ENCODE measurements at places on chromosomes 16 and 17.

DNA sequence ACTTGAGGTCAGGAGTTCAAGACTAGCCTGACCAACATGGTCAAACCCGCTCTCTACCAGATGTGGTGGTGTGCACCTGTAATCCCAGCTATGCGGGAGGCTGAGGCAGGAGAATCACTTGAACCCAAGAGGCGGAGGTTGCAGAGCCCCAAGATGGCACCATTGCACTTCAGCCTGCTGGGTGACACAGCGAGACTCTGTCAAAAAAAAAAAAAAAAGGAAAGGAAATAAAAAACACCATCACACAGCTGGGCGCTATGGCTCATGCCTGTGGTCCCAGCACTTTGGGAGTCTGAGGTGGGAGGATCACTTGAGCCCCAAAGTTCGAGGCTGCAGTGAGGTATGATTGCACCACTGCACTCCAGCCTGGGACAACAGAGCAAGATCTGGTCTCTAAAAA lies 13.3 kb upstream of the SBK1 start:
- DNase-seq, result no peak

DNA sequence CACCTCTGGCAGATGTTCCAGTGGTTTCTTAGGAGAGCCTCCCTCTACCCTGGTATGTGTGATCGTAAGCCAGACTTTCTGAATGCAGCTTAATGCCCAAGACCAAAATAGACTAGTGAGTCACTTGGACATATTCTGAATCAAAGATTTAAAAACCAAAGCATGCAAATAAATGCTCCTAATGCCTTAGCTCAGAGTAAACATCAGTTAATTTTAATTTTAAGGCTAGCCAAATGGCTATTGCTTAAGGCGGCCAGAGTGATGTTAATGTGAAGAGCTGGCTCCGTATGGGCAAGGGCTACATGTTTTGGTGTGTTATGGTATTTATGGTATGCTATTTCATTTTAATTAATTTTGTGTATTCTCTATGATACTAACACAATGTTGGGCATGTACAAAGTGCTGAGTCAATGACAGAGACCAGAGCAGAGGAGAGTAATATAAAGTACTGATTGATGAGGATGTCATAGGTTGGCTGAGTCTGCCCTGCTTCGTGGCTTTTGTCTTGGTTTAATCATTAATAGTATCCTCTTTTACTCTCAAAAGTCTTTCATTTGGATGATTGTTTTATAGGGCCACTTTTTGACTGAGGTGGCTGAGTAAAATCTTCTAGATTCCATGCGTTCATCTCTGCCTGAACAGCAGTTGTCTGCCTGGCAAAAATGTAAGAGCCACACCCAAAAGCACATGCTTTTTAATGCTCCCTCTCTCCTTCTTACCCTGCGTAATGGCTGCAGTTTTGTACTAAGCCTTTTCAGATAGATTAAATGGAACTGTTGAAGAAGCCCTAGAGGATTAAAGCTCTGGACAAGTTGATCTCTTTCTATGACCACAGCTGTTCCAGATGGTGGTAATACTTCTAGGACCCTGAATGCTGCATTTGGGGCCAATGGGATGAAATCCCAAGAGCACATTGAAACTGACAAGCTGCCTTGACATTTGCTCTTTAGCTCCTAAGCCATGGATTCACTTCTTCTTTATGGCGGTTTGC lies 59.6 kb downstream of the MAP2K6 start:
- no peak for DNase-seq

DNA sequence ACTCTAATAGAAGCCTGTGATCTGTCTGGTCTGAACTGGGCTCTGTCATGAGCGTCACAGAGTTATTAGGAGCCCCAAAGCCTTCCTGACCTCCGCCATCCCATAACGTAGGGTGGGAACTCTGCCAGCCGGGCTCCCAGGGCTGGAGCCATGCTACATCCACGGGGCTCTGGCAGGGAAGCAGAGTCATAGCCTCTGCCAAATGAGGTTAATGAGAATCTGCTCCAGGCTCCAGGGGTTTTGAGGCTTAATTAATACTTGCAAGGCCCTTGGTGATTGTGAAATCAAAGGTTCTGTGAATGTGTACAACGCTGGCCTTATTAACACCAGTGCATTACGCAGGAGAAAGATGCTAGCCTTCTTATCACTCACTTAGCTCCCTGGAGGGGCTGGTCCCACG lies 42.4 kb upstream of the ZFP90 start:
- DNase-seq, result no peak

- DNase-seq, result peak; percentile 40
These were observed at the start of gene HOXB3 for GRCh38 chr17:48589831-48590606. Gene HOXB3, minus strand, starts transcription at chr17:48590241. Its CDS starts 37,767 bp downstream, at chr17:48552474.

- no peak for DNase-seq
These were observed 12.0 kb upstream of the KRT23 start for GRCh38 chr17:40949418-40949817.

GRCh38 chr16:11291091-11291703 lies 10.1 kb upstream of the PRM1 start:
- no peak for DNase-seq

- DNase-seq, result no peak
These were observed 80.2 kb upstream of the SMURF2 start for GRCh38 chr17:64742326-64742725.

DNA sequence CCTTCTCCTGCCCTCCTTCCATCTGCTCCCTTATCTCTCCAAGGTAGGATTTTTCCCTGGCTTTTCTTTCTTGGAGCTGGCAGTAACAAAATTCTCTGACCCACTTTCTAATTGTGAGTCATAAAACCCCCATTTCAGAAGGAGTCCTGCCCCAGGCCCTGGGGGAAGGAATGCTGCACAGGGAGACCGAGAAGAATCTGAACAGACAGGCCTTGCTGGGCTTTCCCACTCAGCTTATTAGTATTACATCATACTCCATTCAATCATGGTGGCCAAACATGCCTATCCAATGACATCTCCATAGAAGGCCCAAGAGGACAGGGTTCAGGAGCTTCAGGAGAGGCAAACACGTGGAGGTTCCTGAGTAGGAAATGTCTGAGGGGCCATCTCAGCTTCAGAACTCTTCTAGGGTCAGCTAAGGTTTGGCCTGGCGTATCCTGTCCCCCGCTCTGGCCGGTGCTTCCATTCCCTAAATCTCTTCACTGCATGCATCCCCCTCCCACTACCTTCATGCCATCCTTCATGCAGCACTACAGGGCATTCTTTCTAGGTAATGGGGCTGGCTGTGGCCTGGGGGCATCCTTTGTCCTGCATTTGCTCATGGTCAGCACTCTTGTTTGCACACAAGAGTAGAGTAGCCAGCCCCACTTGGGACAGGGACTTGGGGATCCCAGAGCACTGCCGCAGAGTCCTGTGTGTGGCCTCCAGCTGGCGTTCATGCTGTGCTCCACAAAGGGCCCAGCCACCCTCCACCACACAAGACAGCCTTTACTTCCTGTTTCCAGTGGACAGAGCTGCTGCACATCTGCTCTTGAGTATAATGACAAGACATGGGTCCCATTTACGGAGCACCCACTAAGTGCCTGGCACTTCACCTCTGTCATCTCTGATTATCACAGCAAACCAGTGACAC lies 8.2 kb downstream of the SLC6A2 start:
- no peak for DNase-seq

DNA sequence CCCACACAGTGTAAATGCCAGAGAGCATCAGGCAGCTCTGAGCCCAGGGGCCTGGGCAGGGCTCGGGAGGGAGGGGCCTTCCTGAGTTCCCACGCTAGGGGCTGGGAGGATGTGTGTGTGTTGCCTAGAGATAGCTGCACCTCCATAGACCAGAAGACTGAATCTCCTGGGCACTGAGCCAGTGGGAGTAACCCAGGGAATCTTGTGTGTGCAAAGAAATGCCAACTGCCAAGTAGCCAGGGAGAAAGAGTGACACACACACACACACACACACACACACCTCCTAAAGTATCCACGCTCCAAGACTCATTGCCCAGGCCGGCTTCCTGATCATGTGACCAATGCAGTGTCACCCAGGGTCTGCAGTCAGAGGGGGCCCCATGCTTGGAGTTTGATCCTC lies 166.2 kb upstream of the RPL38 start:
- no peak for DNase-seq

- DNase-seq, result no peak
These were observed 17.1 kb upstream of the WFIKKN2 start for GRCh38 chr17:50818261-50818660.

GRCh38 chr17:34358631-34359030 lies 2.4 kb downstream of the CCL13 start:
- DNase-seq, result no peak

DNA sequence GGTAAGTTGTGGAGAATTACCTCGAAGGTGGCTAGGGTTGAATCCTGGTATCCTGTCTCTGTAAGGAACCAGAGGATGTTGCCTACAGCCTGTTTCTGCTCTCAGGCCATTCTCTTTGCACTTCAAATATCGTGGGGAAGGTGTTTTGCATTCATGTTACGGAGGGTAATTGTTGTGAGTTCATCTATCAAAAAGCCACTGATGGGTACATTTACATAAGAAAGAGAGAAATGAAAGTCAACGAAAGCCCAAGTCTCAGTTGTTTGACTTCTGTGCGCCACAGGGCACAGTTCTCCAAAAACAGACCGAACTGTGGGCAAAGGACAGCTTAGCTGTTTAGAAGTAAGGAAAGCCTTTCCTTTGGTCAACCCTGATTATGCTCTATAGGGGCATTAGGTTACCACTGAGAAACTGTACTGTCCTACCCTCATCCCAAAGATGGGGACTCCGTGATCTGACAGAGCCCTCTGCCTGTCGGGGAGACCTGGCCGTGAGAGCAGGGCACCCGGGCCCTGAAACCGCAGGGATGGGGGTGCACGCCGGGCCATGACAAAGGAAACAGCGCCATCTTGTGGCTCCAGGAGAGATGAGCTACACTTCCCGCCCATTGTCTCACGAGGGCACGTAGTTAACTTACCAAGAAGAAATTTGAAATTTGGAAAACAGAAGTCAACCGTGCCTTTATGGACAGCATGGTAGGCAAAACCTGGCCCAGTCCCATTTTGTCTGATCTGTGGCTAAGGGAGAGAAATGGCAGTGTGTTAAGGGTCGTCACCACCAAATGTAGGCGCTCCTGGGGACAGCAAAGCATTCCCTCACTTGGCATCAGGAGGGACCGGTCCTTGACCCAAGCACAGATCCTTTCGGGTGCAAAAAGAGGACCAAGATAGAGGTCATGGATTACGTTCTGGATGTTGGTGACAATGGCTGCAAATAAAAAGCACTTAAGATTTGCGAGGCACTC lies 74.5 kb upstream of the DYNLRB2 start:
- DNase-seq, result no peak

- no peak for DNase-seq
These were observed 224.3 kb downstream of the MSI2 start for GRCh38 chr17:57480438-57481196.

DNA sequence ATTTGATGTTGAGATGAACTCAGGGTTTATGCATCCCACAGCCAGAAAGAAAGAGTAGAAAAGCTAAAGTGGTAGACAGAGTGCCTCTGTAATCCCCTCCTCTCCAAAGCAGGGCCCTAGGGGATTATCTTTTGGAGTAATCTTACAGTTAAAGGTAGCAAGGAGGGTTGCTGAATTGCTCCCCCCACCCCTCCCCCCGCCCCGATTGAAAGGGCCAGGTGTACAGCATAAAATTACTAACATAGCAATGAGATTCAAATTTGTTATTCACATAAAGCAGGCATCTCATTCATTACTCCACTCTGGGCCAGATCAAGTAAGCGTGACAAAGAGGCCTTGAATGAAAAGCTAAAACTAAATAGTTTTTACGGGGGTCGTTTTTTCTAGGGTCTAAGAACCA lies 72.7 kb downstream of the STH start:
- no peak for DNase-seq

GRCh38 chr17:43515656-43516055 lies 30.5 kb downstream of the ETV4 start:
- DNase-seq, result no peak

DNA sequence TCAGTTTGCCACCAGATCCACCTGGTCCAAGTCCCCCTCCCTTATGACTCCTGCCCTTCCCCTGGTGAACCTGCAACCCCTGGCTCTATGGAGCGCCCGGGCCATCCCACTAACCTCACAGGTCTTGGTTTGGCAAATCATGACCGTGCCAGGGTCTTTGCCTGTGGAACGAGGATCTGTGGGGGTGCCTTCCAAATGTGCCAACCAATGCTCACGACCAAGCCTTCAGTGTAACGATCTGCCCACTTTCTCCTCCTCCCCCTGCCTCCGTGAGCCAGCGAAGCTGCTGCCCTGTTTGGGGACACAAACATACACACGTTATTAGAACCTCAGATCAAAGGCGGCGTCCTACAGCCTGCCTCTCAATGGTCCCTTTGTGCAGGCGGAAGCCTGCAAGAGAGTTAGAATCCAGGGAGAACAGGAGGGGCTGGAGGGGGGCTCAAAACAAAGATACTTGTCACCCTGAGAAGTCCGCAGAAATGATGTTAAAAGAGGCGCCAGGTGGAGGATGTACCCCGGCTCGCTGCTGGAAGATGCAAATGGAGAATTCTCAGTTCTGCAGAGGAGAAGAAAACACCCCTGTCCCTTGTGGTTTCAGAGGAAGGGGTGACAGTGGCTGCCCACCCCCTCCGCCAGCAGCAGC lies 9.0 kb upstream of the NKD1 start:
- no peak for DNase-seq

DNA sequence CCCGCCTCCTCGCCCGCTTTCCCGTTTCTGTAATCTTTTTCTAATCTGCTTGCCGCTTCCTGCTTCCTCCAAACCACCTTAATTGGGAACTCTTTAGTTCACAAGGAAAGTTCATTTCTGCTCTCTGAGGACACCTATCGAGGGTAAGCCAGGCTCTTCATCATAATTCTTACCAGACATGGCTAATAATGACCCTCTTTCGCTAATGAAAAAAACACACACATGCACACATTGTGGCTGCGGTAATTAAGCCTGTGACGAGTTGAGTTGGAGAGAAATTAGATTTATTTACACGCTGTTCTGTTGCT lies 100.6 kb downstream of the ZNF423 start:
- no peak for DNase-seq

DNA sequence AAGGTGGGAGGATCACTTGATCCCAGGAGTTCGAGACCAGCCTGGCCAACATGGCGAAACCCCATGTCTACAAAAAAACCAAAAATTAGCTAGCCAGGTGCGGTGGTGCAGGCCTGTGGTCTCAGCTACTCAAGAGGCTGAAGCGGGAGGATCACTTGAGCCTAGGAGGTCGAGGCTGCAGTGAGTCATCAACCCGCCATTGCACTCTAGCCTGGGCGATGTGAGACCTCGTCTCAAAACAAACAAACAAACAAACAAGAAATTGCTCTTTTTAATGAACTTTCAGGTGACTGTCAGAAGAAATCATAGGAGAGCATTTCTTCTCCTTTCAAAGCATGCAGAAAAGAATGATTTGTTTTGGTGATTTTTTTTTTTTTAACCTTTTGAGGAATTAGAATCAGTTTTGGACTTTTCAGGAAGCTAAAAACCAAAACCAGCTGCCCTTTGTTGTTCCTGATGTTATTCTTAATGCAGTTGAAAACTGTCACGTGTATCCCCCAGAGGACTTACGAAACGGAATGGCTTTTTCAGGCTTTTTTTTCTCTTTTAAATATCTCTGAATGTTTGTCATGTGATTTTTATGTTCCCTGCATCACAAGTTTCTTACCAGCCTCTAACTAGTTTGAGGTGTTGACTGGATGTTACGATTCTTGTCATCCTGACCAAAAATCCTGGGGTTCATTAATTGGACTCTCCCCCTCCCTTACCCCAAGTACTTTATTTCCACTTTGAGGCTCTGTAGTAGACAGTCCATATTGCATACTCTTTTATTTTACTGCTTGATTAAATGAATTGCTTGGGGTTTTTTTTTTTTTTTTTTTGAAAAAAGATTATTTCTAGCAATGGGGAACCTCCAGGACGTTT lies 34.1 kb downstream of the SNX29 start:
- DNase-seq, result no peak
